ENCODE measurements at places on chromosomes 7 and 10.
A peak's percentile ranks its signal among the peaks of the same experiment; 100 is the strongest.

- peak; percentile 23 for DNase-seq
Observed at GRCh38 chr10:92177546-92177945, 113.3 kb downstream of the CPEB3 start.

DNA sequence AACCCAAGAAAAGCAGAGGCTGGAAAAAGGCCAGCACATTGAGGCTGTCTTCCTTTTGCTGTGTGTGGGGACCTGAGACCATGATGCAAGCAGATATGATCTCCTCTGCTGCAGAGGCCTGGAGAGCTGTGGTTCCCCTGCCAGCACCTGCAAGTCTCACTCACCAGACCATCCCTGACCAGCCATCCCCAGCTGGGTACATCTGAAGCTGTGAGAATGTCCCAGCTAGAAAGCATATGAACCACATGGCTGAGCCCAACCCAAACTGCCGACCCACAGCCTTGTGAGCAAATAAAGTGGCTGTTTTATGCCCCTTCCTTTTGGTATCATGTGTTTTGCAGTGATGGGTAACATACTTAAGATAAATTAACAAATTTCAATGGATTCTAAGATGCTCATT is 114.9 kb downstream of the DYNC2I1 start:
- no peak for DNase-seq

GRCh38 chr7:130941322-130942210 is 207.6 kb upstream of the KLF14 start:
- peak; percentile 82 for DNase-seq

DNA sequence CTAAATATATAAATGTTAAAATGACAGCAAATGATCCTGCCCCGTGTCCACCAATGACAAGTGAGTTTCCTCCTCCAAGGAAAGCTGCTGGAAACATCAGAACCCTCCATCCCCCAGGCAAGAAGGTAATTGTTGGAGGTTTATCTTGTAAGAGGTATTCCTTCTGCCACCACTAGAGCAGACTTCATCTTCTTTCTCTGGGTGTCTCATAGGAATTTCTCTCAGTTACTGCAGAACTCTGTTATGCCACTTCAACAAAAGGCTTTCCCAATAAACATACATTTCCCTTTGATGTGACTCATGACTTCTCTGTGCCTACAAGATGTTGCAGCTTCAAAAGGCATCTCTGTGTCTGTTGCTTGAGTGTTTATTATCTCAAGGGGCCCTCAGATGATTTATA is 279.1 kb downstream of the BMPER start:
- DNase-seq: peak; percentile 51

- DNase-seq: peak; percentile 58
Observed at GRCh38 chr10:29470843-29471543, 163.8 kb downstream of the SVIL start.
